Activated CD4-positive, CD25-positive, alpha-beta regulatory T cell treated with anti-CD3 and anti-CD28 coated beads, Interleukin-2, amount 50 U/mL, for 24 hours (primary cell): ENCODE measurements at places on chromosomes 6 and 20.

DNA sequence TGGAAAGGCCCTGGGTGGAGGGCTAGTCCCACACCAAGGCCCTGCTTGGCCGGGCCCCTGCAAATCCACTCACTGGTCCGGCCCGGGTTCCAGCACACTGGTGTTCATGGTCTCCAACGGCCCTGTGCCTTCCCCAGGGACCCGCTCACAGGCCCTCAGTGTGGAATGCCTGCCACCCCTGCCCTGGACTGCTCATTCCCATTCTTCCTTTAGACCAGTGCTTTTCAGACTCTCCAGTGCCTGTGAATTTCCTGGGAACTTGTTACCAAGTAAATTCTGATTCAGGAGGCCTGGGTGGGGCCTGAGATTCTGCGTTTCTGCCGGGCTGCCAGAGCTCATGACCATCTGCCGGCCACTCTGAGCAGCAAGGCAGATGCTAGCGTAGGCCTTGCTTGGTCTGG, 5.7 kb upstream of the PXDC1 start:
- no peak for ATAC-seq

- no peak for ATAC-seq
Observed at GRCh38 chr20:2130683-2131082, 29.1 kb downstream of the STK35 start.

DNA sequence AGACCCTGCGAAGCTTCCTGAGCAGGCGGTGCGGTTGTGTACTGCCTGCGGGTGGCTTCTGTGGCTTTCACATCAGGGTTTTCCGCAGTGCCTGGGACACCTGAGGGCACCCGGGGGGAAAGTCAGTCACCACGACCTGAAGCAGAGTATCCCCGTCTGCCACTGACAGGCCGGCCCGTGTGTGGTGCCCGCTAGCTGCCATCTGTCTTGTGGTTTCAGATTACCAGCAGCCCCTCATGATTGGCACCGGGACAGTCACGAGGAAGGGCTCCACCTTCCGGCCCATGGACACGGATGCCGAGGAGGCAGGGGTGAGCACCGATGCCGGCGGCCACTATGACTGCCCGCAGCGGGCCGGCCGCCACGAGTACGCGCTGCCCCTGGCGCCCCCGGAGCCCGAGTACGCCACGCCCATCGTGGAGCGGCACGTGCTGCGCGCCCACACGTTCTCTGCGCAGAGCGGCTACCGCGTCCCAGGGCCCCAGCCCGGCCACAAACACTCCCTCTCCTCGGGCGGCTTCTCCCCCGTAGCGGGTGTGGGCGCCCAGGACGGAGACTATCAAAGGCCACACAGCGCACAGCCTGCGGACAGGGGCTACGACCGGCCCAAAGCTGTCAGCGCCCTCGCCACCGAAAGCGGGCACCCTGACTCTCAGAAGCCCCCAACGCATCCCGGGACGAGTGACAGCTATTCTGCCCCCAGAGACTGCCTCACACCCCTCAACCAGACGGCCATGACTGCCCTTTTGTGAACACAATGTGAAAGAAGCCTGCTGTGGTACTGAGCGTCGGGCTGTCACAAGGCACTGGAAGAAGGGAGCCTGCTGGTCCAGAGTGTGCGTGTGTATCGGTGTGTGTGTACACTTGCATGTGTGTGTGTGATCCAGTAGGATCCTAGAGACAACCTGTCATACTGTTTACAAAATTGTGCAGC, 54.4 kb downstream of the GOPC start:
- ATAC-seq = peak; percentile 32

DNA sequence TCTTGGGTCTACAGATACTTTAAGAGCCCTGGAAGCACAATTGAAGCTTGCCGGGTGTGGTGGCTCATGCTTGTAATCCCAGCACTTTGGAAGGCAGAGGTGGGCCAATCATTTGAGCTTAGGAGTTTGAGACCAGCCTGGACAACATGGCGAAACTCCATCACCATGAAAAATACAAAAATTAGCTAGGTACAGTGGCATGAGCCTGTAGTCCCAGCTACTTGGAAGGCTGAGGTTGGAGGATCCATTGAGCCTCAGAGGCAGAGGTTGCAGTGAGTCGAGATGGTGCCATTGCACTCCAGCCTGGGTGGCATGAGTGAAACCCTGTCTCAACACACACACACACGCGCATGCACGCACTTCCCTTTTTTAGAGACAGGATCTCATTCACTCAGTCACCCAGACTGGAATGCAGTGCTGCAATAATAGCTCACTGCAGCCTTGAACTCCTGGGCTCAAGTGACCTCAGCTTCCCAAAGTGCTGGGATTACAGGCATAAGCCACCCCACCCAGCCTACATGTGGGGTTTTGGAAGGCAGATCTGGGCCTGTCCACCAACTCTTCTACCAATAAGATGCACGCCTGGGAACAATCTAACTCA, 182.5 kb upstream of the JARID2 start:
- ATAC-seq = no peak

- ATAC-seq = no peak
Observed at GRCh38 chr20:57612916-57613315, 7.3 kb downstream of the ZBP1 start.

- ATAC-seq = no peak
Observed at GRCh38 chr6:39816747-39817146, 24.6 kb downstream of the DAAM2 start.

- no peak for ATAC-seq
Observed at GRCh38 chr20:54083459-54083858, 13.1 kb upstream of the BCAS1 start.

GRCh38 chr20:52049001-52049731, 142.4 kb downstream of the ZFP64 start:
- ATAC-seq = no peak

GRCh38 chr6:139151425-139152087, 16.7 kb downstream of the HECA start:
- peak; percentile 4 for ATAC-seq

- ATAC-seq = no peak
Observed at GRCh38 chr6:39958947-39959346, 24.7 kb upstream of the MOCS1 start.

- no peak for ATAC-seq
Observed at GRCh38 chr20:58294497-58295455, 14.7 kb upstream of the RAB22A start.

DNA sequence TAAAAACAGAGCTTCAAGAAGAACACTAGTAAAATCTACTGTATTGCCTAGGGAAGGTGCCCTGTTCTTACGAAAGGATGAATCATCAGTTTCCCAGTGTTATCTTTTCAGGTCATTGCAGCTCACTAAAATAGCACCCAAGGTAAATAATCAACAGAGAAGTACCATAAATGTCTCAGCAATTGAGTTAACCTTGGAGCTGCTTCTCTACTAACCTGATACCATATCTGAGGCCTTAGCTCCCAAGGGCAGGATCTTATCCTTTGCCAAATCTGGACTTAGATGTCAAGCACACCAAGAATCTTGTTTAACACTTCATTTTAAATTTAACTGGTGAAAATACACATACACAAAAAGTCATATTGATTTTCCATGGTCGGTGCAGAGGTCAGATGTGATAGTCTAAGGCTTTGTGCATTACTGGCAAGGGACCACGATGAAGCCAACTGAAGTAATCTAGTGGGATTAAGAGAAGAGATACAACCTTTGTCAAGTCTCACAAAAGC, 81.5 kb downstream of the EDN1 start:
- ATAC-seq = no peak

DNA sequence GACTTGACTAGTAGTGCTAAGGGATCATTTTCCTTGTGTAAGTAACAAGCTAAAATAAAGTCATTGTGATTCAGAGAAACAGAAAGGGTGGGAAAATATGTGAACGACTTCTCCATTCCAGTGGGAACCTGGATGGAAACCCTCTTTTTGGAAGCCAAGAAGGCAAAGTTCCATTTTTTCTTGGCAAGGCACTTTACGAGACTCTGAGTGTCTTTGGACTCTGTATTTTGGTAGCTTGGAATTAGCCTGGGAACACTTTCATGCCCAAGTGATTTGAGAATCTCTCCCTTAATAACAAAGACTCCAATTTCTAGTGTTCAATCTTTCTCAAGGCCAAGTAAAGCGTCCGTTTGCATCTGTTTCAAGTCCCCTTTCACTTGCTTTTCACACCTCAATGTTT, 100.5 kb upstream of the SASH1 start:
- no peak for ATAC-seq

DNA sequence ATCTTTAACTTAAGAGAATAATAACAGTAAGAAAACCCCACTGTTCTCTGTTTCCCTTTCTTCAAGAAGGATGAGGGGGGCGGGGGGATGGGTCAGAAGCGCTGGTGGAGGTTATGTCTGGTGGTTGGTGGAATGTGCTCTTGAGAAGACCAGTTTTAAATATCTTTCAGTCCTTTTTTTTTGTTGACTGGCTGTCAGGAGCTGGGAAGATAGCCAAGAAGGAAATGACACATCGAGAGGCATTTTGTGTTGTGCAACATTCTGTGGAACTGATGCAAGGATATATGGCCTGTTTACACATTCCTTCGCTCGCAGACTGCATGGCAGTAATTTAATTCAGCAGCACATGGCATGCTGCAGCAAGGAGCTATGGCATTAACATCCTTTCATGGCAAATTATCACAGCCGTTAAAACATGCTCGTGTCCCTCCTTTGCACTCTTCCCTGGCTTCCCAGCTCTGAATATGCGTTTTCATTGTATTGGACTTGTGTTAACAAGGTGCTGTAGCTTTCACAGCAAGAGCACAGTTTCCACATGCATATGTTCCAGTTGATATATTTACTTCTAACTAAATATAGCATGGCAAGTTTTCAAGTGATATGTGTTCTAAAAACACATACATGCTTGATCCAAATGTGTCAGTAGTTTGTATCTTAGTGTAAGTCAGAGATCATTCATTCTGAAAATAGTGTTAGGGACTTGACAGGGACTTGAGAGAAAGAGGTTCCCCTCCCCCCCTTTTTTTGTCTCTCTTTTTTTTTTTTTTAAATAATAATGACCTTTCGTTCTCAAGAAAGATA, 68.2 kb upstream of the SUPT3H start:
- ATAC-seq = no peak

DNA sequence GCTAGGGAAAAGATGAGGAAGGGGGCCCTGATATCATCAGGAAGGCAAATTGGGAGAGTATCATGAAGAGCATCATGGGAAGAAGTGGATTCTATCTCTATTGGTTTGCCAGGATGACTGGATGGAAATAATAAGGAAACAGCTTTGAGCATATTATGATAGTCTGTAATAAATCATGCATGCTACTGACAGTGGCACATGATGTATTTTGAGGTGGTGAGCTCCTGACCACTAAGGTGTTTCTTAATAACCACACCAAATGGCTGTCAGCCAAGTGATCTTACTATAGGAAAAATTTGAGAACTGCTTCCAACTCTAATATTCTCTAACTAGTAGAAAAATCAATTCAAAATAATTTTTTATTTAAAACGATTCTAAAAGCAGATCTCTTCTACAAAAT, 548.4 kb upstream of the JAG1 start:
- ATAC-seq = no peak

DNA sequence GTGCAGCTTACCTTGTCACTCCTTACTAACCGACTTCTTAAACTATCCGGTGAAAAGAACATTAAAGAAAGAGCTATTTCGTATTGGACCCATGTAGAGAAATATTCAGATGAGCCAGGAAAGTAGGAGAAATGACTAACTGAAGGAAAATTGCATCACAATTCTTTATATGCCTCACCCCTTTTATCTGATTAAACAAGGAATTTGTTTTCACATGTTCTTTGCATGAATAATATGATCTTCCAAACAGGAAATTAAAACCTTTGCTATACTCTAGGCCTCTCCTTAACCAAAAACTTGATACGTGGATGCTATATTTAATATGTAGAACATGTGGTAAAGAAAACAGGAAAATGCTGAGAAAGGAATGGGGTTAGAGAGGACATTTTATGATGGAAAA, 41.9 kb upstream of the LRRC1 start:
- no peak for ATAC-seq

GRCh38 chr6:26051665-26052310, 35.4 kb upstream of the HFE start:
- no peak for ATAC-seq
